ENCODE measurements at places on chromosomes 12 and 14. TPM values are rescaled to one million over a fixed set of nuclear protein-coding genes. Genes with fewer than 3 reads are reported as not detected.

The DHRS2 gene
- total RNA-seq: 0.40 TPM

The C14orf180 gene
- not detected for total RNA-seq

The ANKRD33 gene
- total RNA-seq: not detected

The FAM222A gene
- 0.87 TPM for total RNA-seq

The HSPB8 gene
- 19.5 TPM for total RNA-seq

The PIANP gene
- 3.3 TPM for total RNA-seq

The LIN7A gene
- total RNA-seq: 14.8 TPM

The CLSTN3 gene
- total RNA-seq: 15.5 TPM

The MEG3 gene
- total RNA-seq: 151 TPM

The RNF212B gene
- not detected for total RNA-seq

The TMEM119 gene
- total RNA-seq: 20.9 TPM

GRCh38 chr14:55756557-55756956 lies 176.6 kb downstream of the KTN1 start:
- DNase-seq: no peak

DNA sequence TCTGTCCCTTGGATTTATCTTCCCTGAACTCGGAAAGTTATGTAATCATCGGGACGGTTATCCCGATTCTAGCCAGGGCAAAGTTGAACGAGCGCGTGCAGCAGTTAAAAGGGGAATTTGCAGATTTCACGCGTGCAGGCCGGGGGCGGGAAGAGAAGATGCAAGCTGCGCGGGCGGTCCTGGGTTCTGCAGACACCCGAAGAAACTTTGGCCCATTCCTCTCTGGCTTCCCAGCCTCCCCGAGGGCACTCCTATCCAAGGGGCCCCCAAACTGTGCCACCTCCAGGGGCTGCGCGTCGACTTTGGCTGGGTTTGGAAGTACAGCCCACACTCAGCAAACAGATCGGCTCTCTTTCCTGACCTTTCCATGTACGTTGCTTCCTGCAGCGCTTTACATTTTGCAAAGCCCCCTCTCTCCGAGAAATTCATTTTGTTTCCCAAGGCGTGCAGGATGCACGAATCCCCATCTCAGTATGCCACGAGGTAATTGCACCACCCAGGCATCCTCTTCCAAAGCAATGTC lies 941 bp upstream of the PPP1CC start:
- DNase-seq: no peak

DNA sequence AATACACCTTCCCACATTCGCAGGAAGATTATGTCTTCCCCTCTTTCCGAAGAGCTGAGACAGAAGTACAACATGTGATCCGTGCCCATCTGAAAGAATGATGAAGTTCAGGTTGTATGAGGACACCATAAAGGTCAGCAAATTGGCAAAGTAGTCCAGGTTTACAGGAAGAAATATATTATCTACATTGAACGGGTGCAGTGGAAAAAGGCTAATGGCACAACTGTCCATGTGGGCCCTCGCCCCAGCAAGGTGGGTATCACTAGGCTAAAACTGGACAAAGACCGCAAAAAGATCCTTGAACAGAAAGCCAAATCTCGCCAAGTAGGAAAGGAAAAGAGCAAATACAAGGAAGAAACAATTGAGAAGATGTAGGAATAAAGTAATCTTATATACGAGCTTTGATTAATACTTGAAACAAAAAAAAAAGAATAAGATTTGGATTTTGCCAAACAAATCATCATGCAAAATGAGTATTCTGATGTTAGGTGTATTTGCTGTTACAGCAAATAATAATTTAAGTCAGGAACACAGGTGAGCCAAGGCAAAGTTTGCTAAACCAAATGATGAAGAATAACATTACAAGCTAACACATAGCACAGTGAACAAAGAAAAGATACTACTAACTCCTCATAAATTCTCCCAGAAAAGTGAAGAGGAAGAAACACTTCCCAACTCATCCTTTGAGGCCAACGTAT lies 30.6 kb downstream of the FAM186A start:
- no peak for DNase-seq

DNA sequence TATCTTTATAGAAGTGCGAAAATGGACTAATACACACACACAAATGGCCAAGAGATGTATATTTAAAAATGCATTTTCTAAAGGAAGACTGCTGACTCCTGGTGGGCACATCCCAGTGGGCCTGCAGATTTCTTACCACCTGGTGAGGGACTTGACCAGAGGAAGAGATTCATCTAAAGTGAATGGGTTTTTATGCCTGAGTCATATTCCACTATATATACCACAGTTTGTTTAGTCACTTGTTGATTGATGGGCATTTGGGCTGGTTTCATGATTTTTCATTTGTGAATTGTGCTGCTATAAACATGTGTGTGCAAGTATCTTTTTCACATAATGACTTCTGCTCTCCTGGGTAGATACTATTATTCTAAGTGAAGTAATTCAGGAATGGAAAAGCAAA lies 277.3 kb downstream of the SLC16A7 start:
- no peak for DNase-seq

DNA sequence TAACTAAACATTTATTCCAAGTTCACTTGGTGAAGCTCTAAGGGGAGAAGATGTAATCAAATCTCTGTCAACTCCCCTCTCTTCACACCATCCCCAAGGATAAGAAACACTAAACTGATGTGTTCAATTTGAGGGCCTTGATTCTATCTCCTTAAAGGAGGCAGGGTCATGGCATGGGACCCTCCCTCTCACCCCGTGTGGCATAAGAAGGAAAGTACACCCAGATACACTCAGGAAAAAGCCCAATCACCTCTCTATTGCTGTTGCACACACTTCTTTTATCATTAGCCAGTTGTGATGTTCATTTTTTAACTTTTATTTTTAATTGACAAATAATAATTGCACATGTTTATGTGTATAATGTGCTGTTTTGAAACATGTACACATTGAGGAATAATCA lies 35.1 kb downstream of the WASHC3 start:
- no peak for DNase-seq

DNA sequence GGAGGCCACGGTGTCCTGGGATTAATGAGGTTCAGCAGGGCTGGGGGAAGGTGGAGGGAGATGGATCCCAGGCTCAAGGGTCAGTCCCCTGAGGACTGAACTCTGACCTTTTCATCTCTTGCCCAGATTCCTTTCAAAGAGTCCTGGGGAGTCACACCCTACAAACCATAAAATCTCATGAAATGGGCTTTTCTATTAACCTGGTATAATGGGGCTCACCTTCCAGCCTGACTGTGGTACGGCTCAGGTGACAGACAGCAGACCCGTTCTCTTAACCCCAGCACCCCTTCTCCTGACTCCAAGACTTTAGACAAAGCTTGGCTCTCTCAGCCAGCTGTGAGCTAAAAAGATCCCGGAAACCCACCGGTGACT lies 268.2 kb downstream of the ADGRD1 start:
- DNase-seq: no peak

DNA sequence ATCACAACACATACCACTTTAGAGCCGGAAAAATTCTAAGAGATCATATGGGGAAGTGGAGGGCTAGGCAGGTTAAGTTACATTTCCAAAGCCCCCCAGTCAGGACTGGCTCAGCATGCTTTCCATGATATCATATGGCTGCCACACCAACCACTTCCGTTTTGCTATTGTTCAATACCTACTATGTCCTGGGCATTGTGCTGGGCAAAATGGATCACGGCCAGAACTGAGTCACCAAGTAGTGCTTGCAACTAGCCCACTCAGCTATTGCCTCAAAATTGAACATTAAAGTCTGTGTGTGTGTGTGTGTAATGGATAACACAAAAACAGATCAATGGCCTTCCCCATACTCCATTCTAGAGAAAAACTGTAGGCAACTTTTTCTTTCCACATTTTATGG lies 22.7 kb downstream of the WIF1 start:
- no peak for DNase-seq

GRCh38 chr12:10453156-10453555 lies at the start of gene KLRC1:
TSS of gene KLRC1 (minus strand) at chr12:10453377. CDS start at chr12:10451156, 2,221 bp downstream.
- no peak for DNase-seq

DNA sequence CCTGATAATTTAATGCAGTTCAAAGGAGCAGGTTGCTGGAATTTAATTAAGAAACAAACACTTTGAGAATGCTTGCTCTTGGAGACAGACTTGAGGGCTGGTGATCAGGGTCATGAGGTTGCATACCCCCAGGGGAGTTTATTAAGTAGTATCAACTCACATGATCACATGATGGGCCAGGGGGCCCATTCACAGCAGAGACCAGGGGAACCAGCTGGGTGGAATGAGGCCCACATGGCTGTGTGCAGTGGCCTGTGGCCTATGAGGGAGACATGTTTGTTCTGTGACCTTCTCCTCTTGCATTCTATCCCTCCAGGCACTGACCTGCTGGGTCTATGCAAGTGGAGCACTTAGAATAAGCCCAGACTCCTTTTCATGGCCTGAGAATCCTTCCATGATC lies 266.6 kb upstream of the PWP1 start:
- DNase-seq: no peak

DNA sequence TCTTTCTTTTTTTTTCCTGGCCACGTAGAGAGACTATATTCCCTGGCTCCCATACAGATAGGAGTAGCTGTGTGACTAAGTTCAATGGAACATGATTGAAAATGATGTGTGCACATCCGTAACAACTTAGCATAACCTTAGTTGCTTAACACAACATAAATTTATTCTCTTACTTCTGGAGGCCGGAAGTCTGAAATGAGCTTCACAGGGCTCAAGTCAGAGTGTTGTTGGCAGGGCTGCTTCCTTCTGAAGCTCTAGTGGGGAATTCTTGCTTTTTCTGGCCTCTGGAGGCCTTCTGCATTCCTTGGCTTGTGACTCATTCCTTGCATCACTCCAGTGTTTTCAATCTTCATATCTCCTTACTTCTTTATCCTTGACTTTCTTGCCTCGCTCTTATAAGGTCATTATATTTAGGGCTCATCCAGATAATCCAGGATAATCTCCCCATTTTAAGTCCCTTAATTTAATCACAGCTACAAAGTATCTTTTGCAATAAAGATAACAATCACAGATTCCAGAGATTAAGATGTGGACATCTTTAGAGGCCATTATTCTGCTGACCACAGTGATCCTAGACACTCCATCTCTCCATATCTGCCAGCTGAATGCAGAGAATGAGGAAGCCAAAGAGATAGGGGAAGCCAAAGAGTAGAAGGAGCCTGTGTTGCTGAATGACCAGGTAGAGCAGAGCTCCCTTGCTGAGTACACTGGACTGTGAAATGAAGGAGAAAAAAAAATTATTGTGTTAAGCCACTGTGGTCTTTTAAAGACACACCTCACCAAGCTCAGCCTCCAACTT lies 21.0 kb upstream of the SNX6 start:
- peak; percentile 99 for DNase-seq

GRCh38 chr12:98893675-98894411 lies 248.8 kb downstream of the APAF1 start:
- DNase-seq: no peak

- no peak for DNase-seq
Measured at GRCh38 chr14:79530555-79530954, 680.7 kb downstream of the DIO2 start.

- DNase-seq: peak; percentile 20
Measured at GRCh38 chr12:46675736-46676135, 150.1 kb downstream of the SLC38A4 start.

GRCh38 chr12:11797317-11797913 lies 147.9 kb downstream of the ETV6 start:
- DNase-seq: peak; percentile 77

GRCh38 chr12:24996820-24997219 lies 47.9 kb upstream of the BCAT1 start:
- DNase-seq: no peak

DNA sequence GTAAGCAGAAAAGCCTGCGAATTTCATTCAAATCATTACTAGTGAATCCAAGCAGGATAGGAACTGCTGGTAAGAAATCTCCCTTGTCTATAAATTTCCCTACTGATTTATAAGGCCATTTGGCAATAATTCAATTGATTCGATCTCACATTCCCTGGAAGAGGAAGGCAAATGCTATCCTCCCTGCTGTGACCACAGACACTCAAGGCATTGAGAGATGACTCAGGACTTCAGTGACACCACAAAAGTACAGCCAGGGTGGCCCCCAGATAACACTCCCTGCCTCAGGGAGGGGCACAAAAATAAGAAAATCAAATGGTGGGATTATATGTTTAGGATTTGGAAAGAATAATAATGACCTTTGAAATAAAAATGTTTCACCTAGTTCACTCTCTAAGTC lies 162.7 kb downstream of the GRIP1 start:
- no peak for DNase-seq

DNA sequence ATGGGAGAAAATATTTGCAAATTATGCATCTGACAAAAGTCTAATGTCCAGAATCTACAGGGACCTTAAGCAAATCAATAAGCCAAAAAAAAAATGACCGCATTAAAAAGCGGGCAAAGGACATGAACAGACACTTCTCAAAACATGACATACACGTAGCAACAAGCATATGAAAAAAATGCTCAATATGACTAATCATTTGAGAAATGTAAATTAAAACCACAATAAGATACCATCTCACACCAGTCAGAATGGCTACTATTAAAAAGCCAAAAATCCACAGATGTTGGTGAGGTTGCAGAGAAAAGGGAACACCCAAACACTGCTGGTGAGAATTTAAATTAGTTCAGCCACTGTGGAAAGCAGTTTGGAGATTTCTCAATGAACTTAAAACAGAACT lies 16.1 kb downstream of the PAWR start:
- DNase-seq: peak; percentile 70

DNA sequence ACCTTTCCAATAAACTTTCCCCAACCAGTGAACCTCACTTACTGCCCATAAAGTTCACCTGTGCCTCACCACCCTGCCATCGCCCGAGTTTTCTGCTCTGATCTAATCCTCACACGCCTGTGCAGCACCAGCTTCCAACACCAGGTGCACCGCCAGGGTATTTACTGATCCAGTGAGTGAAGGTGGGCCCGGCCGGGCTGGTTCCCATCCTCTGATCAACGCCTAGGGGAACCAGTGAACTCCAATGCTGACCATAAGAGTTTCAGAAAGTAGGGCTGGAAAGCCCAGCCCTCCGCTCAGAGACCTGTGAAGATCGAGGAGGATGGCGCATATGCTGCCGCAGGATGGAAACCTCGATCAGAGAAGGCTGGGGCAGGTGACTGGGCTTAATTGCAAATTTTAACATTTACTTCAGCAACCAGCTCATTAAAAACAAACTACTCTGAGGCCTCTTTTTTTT lies 685 bp upstream of the MYL6B start:
- no peak for DNase-seq

- DNase-seq: no peak
Measured at GRCh38 chr14:72978856-72979255, 48.0 kb downstream of the ZFYVE1 start.

DNA sequence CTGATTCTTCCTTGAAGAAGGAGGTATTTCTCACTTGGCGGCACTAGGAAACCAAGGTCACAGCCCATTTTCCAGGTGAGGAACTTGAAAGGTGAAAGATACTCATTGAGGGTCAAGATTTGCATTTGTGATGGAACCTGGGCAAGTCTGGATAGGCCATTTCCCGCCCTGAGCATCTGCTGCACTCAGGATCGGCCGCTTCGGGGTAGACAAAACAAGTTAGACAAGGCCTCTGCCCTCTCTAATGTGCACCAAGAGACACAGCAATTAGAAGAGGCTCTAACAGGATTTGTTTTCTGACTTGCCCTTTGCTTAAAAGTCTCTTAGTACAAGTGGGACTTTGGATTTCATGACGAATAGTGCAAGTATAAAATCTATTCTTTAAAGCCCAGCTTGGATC lies 167.2 kb downstream of the KTN1 start:
- DNase-seq: no peak

Measured in HFFc6 (cell line).